Subcutaneous adipose tissue (tissue), 4 donors: ENCODE measurements at places on chromosomes 2 and 18. TPM values are rescaled to one million over a fixed set of nuclear protein-coding genes. Genes with fewer than 3 reads are reported as not detected.

Gene SGPP2
- not detected for total RNA-seq

Gene LOXHD1
- 3.2 TPM for total RNA-seq

Gene MYOM1
- total RNA-seq: 4.1 TPM

Gene SERPINB3
- not detected for total RNA-seq

Gene ERBB4
- 0.17 TPM for total RNA-seq

Gene XDH
- not detected for total RNA-seq
